ENCODE measurements at places on chromosomes 5 and 9.

GRCh38 chr9:113266174-113266573, 9.2 kb downstream of the CDC26 start:
- no peak for DNase-seq

DNA sequence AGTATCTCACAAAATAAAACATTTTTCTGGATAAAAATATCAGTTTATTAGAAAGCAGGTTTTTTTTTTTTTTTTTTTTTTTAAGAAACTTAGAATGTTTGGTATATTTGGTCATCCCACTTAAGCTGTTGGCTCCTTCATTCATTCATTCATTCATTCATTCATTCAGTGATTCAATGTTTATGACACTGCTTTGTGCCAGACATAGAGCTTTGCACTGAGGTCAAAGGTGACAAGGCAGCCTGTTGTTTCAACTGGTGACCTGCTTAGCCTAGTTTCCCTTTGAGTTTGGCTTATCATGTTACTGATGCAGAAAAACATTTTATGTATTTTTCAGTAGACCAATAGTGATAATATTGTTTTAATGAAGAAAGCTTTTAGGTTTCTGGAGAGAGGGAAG, 23.5 kb downstream of the CPEB4 start:
- no peak for DNase-seq

DNA sequence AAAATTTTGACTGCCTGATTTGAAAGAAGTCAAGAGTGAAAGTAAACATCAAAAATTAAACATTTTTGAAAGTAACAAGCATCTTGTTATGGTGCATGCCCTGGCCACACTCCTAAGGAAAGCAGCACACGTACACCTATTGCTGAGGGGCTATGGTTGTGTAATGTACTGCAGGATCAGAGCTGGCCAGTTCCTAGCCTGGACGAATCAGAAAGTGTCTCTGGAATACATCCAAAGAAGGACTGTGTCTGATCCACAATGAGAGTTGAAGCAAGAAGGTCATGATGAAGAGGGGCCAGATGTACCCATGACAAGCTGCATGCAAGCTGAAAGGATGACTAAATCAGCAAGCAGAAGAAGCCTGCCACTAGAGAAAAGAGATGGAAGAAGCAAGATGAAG, 618.2 kb downstream of the TLE1 start:
- peak; percentile 47 for DNase-seq

GRCh38 chr5:167284222-167284890, 1007.1 kb upstream of the WWC1 start:
- no peak for DNase-seq

DNA sequence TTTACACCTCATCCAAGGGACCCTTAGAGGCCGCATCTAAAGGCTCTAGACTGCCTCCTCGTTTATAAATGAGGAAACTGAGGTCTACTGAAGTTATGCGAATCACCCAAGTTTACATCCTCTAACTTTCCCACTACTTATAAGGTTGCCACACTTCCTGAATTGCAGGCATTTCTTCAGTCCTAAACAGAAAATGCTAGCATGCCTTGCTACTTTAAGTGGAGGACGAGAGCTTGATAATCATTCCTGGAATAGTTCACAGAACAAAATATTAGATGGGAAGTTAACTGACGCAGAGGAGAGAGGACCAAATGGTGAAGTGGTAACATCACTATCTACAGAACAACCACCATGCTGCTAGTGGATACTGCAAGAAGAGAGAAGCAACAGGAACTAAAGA, 85.8 kb downstream of the GNAQ start:
- no peak for DNase-seq

GRCh38 chr5:97838214-97838613, 655.2 kb upstream of the RIOK2 start:
- peak; percentile 36 for DNase-seq

- DNase-seq: no peak
Observed at GRCh38 chr5:68720884-68721610, 372.8 kb upstream of the SLC30A5 start.

- DNase-seq: no peak
Observed at GRCh38 chr5:133995883-133996563, 8.8 kb downstream of the VDAC1 start.

DNA sequence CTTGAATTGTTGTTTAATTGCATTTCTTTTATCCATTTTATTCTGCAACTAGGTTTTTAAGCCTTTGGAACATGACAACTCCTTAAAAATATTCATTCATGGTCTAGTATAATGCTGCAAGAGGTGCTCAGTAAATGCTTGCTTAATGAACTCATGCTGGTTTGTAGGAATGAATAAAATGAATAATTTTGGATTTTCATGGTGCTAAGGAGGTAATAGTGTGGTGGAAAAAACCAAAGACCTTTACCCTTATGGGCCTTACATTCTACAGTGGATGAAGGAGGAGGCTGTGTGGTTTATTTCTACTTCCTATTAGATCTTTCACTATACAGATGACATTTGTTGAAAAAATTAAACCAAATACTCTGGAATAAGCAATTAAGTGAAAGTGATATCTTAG, 43.4 kb downstream of the LRRTM2 start:
- no peak for DNase-seq

DNA sequence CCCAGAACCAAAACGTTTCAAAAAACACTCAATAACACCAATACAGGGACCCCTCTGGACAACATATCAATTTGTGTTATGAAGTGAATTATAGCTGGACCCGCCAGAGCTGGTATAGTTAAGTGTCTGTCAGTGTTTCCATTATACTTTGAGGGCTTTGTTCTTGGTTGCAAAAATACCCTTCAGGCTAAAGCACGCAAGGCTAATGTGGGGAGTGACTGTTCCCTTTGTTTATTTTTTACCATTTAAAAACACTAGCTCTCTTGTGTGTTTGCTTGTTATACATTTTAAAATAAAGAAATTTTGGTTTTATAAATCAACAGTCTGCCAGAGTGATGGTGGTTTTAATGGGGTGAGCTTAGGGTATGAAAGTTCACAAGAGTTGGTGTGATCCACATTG, 859.5 kb downstream of the PTPRD start:
- DNase-seq: no peak

Measured in epithelial cell of proximal tubule (primary cell).